Activated CD4-positive, alpha-beta T cell treated with anti-CD3 and anti-CD28 coated beads, Interleukin-2, Interleukin-6, amounts not matched to agents 100 ng/mL and 50 ng/mL, durations not matched to agents 16 hours and 8 hours (primary cell): ENCODE measurements at places on chromosomes 5 and 9.

DNA sequence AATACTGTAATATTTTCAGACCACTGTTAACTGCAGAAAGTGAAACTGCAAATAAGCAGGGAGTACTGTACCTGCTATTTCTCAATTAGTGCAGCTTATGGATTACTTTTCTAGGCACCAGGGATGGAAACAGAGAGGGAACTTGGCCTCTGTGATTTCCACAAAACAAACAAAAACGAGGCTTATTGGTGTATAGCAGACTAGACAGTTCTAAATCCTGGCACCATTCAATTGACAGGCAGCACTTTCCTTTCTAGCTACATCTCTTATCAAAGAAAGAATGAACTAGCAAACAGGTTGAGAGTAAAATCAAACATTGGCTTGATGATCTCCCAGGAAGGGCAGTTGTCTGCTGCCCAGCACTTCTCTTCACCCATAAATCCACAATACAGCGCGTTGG lies 16.0 kb upstream of the IL33 start:
- no peak for DNase-seq

- peak; percentile 58 for DNase-seq
Observed at GRCh38 chr5:180557217-180557809, 34.0 kb downstream of the SCGB3A1 start.

- DNase-seq, result no peak
Observed at GRCh38 chr5:160175438-160176218, 53.7 kb upstream of the FABP6 start.

DNA sequence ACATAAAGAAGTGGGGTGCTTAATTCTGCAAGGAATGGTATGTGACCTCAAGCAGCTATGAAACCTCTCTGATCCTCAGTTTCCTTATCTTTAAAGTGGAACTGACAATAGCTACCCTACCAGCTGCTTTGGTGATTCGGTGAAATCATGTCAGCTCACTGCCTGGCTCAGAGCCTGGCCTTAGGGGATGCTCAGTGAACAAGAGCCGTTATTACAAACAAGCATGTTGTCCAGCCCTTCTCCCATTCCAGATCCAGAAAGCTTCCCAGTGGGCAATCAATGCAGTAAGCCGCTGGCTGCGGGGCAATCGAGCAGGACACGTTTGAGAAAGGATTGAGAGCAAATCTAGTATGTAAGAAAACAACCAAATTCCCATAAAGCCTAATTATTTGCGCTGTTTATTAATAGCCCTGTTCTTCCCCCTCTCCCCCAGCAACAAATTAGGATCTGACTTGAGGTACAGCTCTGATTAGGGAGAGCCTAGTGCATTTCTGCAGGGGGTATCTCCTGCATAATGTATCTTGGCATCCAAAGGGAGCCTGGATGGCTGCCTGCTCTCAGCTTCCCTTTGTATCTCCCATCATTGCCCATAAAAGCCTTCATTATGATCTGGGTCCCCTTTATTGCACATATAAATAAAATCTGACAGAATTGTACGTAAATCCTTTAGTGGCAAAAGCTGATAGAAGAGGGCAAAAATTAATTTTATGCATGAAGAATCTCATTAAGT lies 371.4 kb downstream of the TMEM232 start:
- DNase-seq, result no peak

GRCh38 chr5:2700876-2701275 lies 50.6 kb downstream of the IRX2 start:
- DNase-seq, result no peak

DNA sequence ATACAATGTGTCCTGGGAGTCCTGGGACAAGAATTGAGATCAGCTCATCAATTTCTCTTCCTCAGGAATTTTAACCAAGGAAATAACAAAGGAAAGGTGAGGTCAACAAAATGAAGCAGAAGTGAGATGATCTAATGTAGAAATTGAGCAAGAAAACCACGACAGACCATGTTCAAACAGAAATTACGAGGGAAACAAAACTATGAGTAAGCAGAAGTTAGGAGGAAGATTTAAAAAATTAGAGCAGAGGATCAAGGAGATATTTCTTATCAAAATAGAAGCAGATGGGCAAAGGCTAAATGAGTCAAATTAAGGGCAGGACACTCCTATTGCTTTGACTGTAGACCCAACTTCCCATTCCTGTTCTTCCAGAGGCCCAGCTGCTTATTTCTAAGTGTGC lies 97.4 kb downstream of the HINT1 start:
- DNase-seq, result no peak

DNA sequence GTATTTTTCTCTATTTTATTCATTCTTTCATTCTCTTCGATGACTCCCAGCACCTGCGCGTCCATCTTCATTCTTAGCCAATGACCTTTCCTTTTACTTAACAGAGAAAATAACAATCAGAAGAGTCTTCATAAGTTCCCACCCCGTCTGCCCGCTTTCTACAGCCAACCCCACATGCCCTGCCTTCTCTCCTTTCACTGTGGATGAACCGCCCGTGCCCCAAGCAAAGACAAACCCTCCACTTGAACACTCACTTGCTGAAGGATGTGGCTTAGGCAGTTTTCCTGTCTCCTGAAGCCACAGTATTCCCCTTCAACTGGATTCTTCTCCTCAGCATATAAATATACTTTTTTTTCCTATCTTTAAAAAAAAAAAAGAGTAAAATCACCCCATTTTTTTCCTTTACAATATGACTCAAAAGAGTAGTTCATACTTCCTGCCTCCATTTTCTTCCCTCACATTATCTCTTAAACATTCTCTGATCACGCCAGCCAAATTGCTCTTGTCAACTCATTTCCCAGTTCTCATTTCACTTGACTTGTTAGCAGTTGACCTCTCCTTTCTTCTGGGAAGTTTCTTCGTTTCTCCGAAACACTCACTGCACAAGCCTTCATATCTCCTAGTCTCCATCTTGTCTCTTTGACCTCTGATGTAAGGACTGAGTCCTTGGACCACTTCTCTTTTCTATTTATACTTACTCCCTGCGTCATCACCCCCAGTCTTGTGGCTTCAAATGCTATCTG lies 11.1 kb downstream of the NIPSNAP3B start:
- peak; percentile 27 for DNase-seq

GRCh38 chr5:35342664-35343063 lies 112.4 kb upstream of the PRLR start:
- no peak for DNase-seq

DNA sequence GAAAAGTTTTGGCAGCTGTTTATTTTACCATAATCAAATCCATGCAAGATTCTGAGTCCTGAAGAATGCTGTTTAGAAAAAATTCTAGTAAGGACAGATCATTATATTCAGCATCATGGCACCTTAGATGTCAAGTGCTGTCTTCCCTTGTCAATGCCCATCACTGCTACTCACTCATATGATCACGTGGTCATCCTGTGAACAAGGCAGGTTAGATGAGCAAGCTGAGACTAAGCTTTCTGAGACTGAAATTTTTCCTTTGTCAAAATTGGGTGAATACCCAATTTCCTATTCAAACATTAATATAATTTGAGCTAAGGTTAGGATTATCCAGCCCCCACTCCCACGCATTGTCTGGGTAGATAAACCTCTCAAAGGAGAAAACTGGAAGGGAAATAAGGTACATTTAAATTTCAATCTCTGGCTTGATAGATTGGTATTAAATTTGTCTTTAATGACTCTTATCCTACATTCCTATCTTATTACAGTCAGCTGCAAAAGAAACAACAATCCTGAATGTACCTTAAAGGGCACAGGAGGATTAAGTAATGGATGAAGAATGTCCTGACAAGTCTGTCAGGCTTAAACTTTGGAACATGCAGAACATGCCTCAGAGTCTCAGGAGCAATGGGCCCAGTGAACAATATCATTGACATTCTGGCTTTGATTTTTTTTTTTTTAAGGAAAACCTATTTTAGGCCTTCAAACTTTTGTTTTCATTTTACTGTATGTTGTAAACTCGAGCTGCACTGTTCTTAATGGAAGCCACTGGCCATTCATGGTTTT lies 148.7 kb upstream of the RANBP3L start:
- DNase-seq, result no peak

DNA sequence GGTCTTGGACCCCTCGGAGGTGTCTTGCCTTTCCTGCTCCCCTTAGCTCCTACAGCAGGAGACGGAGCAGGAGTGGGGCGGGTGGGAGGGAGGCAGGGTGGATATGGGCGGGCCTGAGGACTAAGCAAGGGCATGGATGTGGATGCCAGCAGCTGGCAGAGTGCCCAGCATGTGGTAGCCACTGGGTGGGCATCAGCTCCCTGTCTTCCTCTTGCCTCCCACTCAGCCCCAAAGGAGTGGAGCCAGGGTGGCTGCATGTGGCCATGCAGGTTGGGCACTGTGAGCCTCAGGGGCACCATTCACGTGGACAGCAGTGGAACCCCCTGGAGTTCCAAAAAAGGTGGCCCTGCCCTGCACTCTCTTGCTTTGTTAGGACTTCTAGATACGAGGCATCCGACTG lies 90.1 kb upstream of the TBCA start:
- DNase-seq, result no peak

GRCh38 chr5:76620166-76620565 lies 3.0 kb downstream of the F2RL2 start:
- DNase-seq, result peak; percentile 13

DNA sequence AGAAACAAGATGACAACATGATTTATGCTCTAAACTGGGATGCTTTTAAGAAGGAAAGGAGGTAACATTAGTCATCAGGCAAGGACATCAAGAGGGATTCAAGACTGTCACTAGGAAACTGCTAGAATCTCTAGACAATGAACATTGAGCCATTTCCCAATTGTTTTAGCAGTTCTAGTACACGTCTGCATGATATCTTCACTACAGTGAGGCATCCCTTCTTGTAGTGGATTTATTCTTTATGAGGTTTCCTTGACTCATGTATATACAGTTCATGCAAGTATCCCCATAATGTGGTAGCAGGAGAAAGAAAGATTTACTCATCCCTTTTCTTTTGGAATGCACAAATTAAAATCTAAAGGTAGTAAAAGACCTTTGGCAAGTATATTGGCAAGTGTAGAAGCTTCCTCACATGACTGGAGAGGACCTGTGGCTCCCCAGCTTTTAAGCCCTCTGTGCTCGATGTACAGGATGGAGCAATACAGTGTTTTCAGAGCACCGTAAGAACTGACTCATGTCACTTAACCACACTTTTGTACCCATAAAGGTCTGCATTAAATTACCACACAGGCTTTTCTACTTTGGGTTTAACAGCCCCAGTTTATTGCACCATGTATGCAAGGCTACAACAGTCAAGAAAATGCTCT lies 335.9 kb downstream of the SEMA5A start:
- DNase-seq, result no peak

- DNase-seq, result peak; percentile 87
Observed at GRCh38 chr9:134391319-134392231, 65.3 kb downstream of the RXRA start.

GRCh38 chr9:38360839-38361472 lies 31.5 kb upstream of the ALDH1B1 start:
- no peak for DNase-seq

GRCh38 chr5:135332519-135333150 lies 66.4 kb downstream of the MACROH2A1 start:
- peak; percentile 41 for DNase-seq

DNA sequence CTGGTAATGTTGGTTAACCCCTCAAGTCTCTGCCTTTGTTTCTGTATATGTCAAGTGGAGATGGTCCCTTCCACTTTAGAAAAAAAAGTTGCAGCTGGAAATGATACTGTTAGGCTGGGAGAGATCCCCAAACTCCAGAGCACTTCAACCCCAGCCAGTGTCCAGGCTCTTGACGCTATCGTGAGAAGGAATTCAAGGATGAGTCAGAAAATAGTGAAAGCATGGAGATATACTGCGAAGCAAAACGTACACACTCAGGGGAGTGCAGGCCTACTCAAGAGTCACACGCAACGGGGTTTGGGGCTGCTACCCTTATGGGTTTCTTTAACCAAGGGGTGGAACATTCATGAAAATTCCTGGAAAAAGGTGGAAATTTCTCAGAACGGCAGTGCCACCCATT lies 24.9 kb downstream of the KCNV2 start:
- DNase-seq, result no peak

DNA sequence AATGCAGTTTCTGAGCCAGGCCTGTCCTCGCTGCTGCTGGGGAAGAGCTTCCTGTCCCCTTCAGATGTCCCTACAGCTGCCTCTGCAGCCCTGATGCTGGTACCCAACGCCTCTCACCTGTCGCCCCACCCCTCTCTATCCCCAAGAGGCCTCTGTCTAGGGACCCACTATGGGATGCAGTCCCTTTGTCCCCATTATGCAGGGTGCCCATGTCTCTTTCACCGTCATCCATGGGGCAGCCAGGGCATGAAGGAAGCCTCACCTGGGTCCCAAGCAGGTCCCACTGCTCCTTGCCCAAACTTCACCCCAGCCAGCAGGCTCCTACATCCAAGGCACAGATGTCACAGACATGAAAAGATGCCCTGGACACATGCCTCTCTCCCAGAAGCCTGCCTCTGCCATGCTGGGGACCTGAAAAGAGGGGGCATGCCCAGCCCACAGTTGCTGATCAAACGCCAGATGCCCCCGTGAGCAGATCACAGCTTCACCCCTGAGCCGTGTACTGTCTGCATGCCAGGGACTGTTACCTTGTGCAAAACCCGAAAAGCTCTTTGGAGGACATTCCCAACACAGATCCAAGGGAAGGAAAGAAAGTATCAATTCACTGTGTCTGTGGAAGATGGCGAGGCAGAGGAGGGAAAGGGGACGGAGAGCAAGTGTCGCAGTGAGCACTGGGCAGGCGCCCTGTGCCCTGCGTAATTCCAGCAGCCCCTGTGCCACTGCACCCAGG lies 81.0 kb downstream of the ADAMTS2 start:
- DNase-seq, result no peak

DNA sequence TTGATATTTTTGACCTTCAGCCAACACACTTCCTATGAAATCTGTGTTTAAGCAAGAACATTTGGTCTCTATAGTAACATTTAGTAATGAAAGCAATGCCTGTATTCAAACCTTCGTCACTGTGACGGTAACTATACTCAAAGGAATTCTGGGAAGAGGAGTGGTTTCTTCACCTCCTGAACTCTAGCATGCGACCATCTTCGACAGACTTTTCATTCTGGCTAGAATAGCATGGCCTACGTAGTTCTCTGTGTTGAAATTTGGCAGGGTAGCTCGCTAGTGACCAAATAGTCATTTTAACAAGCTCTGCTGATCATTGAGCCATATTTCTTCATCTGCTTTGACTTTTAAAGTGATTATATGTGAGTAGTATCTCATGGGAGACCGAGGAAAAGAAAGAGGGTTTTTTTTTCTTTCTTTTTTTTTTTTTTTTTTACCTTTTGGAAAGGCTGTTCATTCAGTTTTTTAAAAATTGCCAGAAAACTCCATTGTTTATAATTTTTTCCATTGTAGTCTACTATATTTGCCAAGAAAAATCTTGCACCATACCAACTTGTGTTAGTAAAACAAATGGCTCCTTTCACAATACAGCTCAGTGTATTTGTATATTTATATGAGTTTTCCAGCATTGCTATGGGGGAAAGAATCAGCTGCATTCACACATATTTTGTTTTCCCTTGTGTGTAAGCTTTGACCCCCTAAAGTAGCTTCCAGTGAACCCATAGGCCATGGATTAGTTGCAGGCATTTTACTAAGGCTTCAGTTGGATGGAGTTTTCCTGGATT lies 166.8 kb downstream of the NNT start:
- DNase-seq, result no peak

GRCh38 chr9:70257991-70258691 lies 637 bp upstream of the SMC5 start:
- peak; percentile 60 for DNase-seq
